Immature natural killer cell (primary cell): ENCODE measurements at places on chromosomes 3 and 15.

DNA sequence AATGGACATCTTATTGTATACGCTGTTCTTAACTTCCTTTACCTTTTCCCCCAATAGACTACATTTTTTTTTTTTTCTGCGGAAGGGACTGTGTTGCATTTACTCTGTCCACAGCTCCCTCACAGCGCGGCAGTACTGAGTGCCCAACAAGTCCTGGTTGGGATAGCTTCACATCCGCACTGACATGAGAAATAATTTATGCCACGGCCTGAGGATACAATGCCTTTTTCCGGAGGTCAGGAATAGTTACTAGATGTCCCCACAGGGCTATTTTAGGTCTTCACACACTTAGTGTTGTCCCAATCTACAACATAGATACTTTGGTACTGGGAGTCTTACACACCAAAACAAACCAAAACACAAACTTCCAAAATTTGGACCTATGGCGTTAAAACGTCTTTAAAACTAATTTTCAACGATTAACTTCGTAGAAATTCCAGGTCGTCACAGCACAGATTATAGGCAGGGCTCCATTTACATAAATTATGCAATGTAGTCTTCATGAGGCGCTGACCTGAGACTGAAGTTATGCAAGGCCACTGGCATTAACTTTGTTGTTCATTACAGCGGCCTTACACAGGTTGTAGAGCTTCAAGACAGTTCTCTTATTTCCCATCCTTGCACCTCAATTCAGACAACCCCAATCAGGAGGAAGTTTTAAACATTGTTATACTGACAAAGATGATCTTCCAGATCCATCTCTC is 989 bp upstream of the PPIB start:
- no peak for DNase-seq

- DNase-seq = no peak
Measured at GRCh38 chr3:188594139-188594538, 440.2 kb downstream of the LPP start.

GRCh38 chr3:160170409-160171370 is 54.5 kb upstream of the C3orf80 start:
- no peak for DNase-seq

DNA sequence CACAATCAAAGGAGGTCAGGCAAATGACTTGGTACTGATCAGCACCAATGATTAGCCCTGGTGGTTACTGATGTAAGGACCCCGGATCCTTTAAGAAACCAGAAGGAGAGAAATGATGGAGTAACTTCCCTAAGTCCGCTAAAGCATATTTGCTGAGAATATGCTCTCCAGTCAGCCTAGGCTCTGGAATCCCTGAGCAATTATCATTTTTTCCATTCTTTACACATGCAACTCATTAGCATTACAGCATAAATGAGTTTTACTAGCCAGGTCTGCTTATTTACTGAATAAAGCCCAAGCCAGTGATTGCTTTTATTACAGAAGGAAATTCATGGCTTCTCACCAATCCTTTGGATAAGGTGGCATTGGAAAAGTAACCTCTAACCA is 139.2 kb upstream of the WNT5A start:
- no peak for DNase-seq

GRCh38 chr3:149134575-149134974 is 5.1 kb downstream of the HPS3 start:
- DNase-seq = no peak

DNA sequence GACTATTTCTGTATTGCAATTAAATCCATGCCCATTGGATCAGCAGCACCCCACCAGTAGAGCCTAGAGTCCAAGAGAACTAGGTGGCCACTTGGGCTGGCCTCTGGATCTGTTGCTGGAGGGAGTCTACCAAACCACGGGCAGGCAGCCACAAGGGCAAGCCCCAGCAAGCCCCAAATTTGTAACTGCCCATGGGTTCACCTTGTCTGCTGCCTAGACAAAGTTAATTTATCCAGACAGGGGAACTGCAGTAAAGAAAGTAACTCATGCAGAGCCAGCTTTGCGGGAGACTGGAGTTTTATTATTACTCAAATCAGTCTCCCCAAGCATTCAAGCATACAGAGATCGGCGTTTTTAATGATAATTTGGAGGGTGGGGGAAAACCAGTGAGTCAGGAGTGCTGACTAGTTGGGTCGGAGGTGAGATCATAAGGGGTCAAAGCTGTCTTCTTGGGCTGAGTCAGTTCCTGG is 74.0 kb upstream of the TERB2 start:
- DNase-seq = no peak

DNA sequence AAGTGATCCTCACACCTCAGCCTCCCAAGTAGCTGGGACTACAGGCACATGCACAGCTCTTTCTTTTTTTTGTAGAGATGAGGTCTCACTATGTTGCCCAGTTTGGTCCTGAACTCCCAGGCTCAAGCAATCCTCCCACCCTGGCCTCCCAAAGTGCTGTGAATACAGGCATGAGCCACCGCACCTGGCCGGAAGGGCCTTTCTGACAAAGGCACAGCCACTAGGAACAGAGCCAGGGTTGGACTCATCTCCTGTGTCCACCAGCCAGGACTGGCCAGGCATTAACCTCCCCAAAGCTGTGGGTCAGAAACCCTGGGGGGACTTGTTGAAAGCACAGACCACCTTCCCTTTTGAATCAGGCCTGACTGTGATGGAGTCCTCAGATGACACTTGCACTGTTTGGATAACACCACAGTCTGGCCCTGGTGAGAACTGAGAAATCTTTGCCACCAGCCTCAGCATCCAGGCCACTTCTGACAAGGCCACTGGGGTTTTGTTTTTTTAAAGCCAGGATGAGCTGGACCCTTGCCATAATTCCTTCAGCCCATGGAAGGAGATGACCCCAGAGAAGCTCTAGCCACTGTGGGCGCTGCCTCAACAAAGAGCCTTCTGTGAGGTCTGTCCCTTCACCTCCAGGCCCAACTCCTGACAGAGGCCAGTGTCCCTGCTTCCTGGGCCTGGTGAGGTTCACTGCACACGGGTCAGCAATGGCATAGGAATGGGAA is 4.8 kb downstream of the TKT start:
- DNase-seq = no peak

GRCh38 chr3:70090322-70090913 is 90.9 kb downstream of the SAMMSON start:
- DNase-seq = no peak

DNA sequence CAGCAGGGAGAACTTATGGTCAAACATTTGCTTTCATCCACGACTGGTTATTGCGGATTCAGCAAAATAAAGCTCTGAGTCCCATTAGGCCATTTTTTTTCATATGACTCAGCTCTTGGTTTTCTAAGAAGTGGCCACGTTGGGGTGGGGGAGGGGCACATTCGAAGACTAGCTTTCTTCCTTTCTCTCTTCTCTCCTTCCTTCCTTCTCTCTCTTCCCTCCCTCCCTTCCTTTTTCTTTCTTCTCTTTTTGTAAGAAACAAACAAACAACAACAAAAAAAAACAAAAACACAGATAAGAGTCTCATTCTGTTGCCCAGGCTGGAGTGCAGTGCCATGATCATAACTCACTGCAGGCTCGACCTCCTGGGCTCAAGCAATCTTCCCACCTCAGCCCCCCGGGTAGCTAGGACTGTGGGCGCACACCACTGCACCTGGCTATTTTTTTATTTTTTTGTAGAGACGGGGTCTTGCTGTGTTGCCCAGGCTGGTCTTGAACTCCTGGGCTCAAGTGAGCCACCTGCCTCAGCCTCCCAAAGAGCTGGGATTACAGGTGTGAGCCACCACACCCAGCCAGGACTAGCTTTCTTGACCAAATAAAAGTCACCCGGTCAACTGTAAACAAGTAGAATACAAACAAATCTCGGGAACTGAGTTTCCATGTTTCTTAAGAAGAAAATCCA is 41.6 kb downstream of the ABCC5 start:
- DNase-seq = no peak

DNA sequence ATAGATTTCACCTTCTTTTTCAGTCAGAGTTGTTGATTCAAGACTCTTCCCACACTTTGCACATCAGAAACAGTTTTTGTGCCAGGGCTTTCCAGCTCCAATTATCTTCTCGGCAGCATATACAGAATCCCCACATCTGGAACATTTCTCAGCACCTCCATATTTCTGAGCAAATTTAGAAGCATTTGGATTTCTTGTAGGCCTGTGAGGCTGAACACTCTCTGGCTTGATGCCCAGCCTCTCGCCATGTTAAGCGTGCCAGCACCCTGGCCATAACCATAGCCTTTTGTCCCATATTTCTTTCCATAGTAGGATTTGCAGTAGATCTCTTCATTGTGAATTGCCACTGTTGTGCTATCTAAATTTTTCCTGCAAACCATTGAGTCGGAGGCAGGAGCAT is 28.3 kb downstream of the CD80 start:
- no peak for DNase-seq

GRCh38 chr15:95511671-95512070 is 818.8 kb upstream of the NR2F2 start:
- no peak for DNase-seq

- DNase-seq = no peak
Measured at GRCh38 chr3:38455639-38456430, 2.1 kb downstream of the ACVR2B start.

- no peak for DNase-seq
Measured at GRCh38 chr3:44996556-44996969, 20.5 kb downstream of the EXOSC7 start.

GRCh38 chr15:25427861-25428260 is 11.0 kb downstream of the UBE3A start:
- no peak for DNase-seq

GRCh38 chr3:25338158-25338725 is 89.8 kb upstream of the RARB start:
- no peak for DNase-seq

DNA sequence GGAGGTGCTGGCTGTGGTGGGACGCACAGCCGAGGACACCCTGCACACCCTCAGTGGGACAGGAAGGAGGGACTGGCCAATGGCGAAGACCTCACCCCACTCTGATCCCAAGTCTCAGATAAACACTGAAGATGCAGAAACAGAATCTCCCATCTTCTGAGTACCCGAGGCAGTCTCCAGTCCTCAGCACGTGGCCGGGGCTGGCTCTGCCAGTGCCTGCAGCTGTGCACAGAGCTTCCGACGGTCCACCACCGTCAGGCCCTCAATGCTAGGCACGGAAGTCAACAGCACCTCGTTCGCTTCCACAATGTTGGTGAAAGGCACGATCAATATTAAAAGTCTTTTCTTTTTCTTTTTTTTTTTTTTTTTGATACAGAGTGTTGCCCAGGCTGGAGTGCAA is 16.8 kb upstream of the OCA2 start:
- DNase-seq = no peak

- no peak for DNase-seq
Measured at GRCh38 chr3:16490062-16490619, 23.4 kb downstream of the RFTN1 start.

GRCh38 chr3:183554377-183554776 is 1.1 kb downstream of the KLHL6 start:
- DNase-seq = peak; percentile 28

- no peak for DNase-seq
Measured at GRCh38 chr15:67746022-67746421, 79.3 kb upstream of the SKOR1 start.

- DNase-seq = no peak
Measured at GRCh38 chr15:91787198-91787597, 66.3 kb upstream of the SLCO3A1 start.

- DNase-seq = no peak
Measured at GRCh38 chr3:172096881-172097420, 57.6 kb downstream of the FNDC3B start.

GRCh38 chr15:84810073-84810840 is 6.9 kb upstream of the ALPK3 start:
- no peak for DNase-seq

DNA sequence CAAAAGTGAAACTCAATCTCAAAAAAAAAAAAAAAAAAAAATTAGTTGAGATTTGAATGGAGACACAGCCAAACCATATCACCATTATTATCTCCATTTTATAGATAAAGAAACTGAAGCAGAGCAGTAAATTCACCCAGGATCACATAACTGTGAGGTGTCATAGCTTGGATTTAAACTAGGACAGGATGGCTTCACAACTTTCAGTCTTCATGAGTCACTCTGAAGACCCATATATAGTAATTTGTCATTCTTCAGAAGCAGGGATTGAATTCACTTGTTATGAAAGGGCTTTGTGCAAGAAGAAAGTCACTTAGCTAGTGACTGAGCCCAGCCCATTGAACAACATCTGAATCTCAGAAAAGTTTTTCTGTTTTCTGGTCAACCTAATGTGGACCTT is 60.5 kb upstream of the LRIG1 start:
- DNase-seq = no peak

- no peak for DNase-seq
Measured at GRCh38 chr3:16174976-16175901, 759 bp downstream of the GALNT15 start.

DNA sequence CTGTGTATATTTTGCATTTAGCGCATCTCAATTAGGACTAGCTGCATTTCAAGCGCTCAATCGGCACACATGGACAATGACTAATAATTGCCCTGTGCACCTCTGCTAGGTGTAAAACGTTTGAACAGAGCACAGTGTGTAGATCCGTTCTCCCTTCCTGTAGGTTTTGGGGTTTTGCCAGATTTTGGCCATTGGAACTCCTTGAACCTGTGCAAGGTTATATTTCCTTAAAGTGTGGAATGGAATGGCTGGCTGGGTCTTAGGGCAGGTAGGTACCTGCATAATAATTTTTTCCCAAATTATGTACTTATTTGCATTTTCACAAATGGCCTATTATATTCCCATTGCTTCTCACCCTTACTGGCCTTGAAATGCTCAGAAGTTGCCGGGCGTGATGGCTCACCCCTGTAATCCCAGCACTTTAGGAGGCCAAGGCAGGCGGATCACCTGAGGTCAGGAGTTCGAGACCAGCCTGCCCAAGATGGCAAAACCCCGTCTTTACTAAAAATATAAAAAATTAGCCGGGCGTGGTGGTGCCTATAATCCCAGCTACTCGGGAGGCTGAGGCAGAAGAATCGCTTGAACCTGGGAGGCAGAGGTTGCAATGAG is 777 bp downstream of the RNU5B-1 start:
- DNase-seq = no peak

DNA sequence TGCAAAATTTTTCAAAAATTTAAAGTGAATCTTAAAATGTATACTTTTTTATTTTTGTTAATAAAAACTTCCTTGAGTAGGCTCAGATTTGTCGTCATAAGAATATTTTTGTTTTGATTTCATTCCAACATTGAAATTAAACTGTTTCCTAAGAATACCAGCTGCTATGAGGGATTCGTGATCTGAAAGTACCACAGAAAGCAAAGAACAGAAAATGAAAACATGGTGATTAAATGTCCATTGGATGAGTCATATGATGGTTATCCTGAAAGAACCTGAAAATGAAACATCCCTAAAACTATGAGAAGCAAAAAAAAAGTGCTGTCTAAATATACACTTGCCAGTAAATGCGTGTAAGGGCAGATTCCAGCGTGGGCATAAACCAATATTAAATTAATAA is 143.8 kb downstream of the GMNC start:
- DNase-seq = no peak
